Tibial nerve (tissue), 4 donors: ENCODE measurements at places on chromosomes 16 and 17. TPM values are rescaled to one million over a fixed set of nuclear protein-coding genes. Genes with fewer than 3 reads are reported as not detected.

The HS3ST4 gene
- total RNA-seq, result not detected

The CACNB1 gene
- 7.1 TPM for total RNA-seq

The SAMD14 gene
- 0.90 TPM for total RNA-seq

The TPSG1 gene
- not detected for total RNA-seq

The CNGB1 gene
- total RNA-seq, result not detected

The RGS11 gene
- total RNA-seq, result 20.8 TPM

GRCh38 chr17:19579192-19579761, 45.6 kb downstream of the SLC47A1 start:
- no peak for DNase-seq
- H3K27me3 ChIP-seq, result peaks cover 4% of the 10 kb centered on the region
- H3K36me3 ChIP-seq, result no peaks in the 10 kb centered on the region
- H3K27ac ChIP-seq, result peak overlapping the region; percentile 43
- H3K4me1 ChIP-seq, result peaks cover 7% of the 10 kb centered on the region

DNA sequence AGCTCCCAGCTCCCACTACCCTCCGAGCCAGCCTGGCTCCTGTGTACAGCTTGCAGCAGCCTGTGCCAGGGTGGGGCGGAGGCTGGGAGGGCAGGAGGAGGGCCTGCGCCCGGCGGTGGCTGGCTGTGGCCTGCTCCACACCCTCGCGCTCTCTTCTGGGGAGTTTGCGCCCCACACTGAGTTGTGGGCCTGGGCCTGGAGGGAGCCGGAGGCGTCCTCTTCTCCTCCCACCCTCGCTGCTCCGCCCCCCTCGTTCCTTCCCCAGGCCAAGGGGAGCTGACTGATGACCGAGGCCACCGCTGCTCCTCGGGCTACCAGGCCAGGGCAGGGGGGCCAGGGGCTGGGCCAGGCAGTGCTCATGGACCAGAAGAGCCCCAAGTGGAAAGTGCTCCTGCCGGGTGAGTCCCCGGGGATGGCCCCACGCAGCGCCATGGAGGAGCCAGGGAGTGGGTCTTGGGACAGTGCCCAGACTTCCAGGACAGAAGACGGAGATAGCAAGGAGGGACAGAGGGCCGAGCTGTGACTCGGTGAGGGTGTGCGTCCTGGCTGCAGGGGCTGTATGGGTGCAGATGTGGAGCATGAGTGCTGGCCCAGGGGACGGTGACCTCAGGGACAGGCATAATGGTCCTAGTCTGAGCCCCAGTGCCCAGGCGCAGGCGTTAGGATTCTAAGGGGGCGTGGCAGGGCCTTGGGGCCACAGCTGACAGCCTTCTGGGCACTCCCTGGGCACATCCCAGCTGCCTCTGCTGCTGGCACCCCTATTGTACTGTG, 242.1 kb upstream of the GSE1 start:
- peak overlapping the region; percentile 85 for H3K27ac ChIP-seq
- H3K4me3 ChIP-seq, result peak overlapping the region; percentile 25
- H3K4me1 ChIP-seq, result peaks cover 31% of the 10 kb centered on the region
- peak; percentile 31 for DNase-seq

DNA sequence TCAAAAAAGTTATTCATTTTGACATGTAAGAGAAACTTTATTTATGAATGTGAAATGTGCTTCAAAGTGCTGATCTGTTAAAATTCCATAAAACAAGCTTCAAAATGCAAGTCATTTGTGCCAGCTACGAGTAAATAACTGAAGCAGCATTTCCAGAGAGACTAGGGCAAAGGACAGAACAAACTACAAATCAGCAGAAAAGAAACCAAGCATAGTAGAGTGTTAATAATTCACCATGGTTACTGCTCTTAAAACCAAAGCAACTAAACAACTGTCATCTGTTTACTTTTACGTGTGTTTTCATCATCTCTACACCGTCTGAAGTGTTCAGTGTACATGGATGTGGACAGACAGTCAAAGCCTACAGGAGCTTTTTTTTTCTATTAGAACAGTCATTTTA, 1.6 kb upstream of the ASPA start:
- H3K4me1 ChIP-seq, result peaks cover 26% of the 10 kb centered on the region
- H3K27me3 ChIP-seq, result no peaks in the 10 kb centered on the region
- no peaks in the 10 kb centered on the region for H3K36me3 ChIP-seq
- peak overlapping the region; percentile 83 for H3K27ac ChIP-seq

DNA sequence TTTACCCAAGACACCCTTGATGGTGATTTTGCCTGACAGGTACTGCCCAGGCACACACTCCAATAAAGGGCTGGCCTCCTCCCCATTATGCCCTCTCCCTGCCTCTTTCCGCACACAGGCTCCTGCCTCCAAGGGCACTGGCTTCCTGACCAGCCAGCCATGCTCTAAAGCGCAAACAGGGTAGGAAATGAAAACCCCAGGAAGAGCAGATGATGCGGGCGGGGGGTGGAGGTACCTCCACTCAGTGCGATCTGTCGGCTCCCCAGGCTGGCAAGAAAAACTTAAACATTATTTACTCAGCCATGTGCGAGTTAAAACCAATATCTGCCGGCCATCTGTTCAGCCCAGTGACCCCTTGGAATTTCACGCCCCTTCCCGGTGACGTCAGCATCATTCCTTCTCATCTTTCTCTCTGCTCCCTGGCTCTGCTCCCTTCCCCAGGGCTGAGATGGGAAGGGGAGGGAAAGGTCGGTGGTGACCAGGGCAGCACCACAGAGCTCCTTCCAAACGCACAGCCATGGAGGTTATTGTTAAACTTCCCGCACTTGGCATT, 262.5 kb downstream of the CBLN1 start:
- H3K4me1 ChIP-seq, result no peaks in the 10 kb centered on the region
- H3K27me3 ChIP-seq, result no peaks in the 10 kb centered on the region
- DNase-seq, result no peak
- H3K4me3 ChIP-seq, result no peak overlapping the region

- peak overlapping the region; percentile 98 for H3K27ac ChIP-seq
- DNase-seq, result no peak
- no peaks in the 10 kb centered on the region for H3K36me3 ChIP-seq
- peaks cover 40% of the 10 kb centered on the region for H3K4me1 ChIP-seq
- H3K27me3 ChIP-seq, result no peaks in the 10 kb centered on the region
Observed at GRCh38 chr17:51258756-51259563, 889 bp downstream of the MBTD1 start.

- DNase-seq, result no peak
- no peaks in the 10 kb centered on the region for H3K27me3 ChIP-seq
- H3K4me1 ChIP-seq, result no peaks in the 10 kb centered on the region
- no peak overlapping the region for H3K27ac ChIP-seq
Observed at GRCh38 chr16:46828292-46828691, 2.7 kb downstream of the C16orf87 start.

DNA sequence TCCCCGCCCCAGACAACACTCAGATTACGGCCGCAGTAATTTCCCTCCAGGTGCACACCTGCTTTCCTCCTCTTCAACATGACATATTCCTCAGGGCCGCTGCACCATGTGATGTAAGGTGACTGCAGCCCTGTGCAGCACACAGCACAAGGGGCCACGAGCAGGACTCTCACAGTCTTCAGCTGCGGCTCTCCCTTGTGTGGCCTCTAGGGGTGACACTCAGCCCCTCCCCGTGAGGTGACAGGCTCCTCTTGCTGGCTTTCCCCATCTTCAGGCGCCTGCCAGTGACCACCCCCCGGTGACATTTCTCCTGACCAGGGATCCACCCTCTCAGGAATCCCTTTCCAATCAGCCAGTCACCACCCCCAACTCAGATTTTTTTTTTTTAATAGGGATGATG, 31.3 kb upstream of the ABCC3 start:
- no peak overlapping the region for H3K27ac ChIP-seq
- H3K36me3 ChIP-seq, result no peaks in the 10 kb centered on the region
- H3K27me3 ChIP-seq, result no peaks in the 10 kb centered on the region
- no peak overlapping the region for H3K4me3 ChIP-seq
- H3K4me1 ChIP-seq, result peaks cover 4% of the 10 kb centered on the region
- no peak for DNase-seq

DNA sequence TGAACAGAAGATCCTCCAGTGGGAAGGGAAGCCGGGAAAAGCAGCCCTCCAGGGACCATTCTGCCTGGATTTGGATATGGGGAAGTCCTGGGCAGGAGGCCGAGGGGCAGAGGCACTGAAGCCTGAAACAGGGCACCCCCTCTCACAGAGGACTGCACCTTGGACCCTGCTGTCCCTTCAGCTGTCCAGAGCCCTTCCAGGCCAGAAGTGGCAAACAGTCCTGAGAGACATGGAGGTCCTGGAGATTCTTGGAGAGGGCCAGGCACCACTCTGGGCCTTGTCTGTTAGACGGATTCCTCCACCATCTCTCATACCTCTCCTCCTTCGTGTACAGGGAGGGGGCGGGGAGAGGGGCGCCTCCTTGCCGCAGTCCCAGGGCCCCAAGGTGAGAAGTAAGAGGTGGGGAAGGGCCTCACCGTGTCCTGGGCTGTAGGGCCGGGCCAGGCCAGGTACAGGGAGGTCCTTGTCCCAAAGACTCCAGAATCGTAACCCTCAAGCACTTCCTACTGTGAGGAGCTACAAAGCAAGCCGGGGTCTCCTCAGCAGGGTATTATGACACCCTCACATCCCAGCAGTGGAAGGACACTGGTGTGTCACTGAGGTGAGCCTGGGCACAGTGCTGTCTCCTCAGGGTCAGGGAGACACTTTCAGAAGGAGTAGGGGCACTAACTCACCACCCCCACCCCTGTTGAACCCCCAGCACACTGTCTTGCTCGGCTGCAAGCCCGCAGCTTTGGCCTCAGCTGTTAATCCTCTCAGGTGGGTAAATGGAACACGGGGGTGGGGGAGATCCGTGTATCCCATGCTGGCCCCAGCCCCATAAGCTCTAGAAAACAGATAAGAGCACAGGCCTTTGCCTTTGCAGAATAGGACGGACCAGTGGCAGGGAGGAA, 16.6 kb upstream of the TBX2 start:
- H3K4me1 ChIP-seq, result peaks cover 11% of the 10 kb centered on the region
- H3K27ac ChIP-seq, result no peak overlapping the region
- no peaks in the 10 kb centered on the region for H3K36me3 ChIP-seq
- no peaks in the 10 kb centered on the region for H3K27me3 ChIP-seq
- H3K4me3 ChIP-seq, result no peak overlapping the region

- no peak overlapping the region for H3K27ac ChIP-seq
- no peak for DNase-seq
- H3K36me3 ChIP-seq, result peaks cover 83% of the 10 kb centered on the region
- no peak overlapping the region for H3K4me3 ChIP-seq
Observed at GRCh38 chr17:45096141-45096540, 35.0 kb downstream of the NMT1 start.

DNA sequence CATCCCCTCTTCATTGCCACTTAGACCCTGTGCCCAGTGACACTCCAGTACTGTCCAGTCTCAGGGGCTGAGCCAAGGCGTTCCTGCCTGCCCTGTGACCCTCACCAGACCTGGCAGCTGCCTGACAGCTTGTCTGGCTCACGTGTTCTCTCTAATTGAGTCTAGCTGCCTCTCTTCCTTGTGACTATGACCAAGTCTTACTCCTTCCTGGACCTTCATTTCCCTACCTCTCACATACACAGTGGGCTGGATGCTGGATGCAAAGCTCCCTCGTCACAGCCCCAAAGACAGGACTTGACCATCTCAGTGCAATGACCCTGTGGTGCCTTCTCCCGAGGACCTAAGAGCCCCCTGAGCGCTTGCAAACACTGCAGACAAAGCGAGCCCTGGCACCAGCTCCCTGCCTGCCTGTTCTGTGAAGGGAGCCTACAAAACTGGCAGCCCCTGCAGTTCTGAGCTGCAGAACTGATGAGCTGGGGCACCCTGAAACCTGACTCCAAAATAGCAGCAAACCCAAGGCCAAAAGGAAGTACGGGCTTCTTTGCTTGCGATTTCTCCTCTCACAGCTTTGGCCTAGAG, 1.7 kb downstream of the DEXI start:
- H3K4me1 ChIP-seq, result peaks cover 69% of the 10 kb centered on the region
- DNase-seq, result no peak
- H3K27ac ChIP-seq, result peak overlapping the region; percentile 88
- H3K4me3 ChIP-seq, result peak overlapping the region; percentile 90
- H3K27me3 ChIP-seq, result no peaks in the 10 kb centered on the region

GRCh38 chr17:27748360-27748825, 51.9 kb downstream of the NOS2 start:
- H3K4me3 ChIP-seq, result no peak overlapping the region
- DNase-seq, result no peak
- no peaks in the 10 kb centered on the region for H3K4me1 ChIP-seq
- H3K36me3 ChIP-seq, result no peaks in the 10 kb centered on the region
- no peaks in the 10 kb centered on the region for H3K27me3 ChIP-seq
- H3K27ac ChIP-seq, result no peak overlapping the region

GRCh38 chr17:73278465-73279453, 17.1 kb upstream of the CPSF4L start:
- H3K36me3 ChIP-seq, result no peaks in the 10 kb centered on the region
- peak overlapping the region; percentile 83 for H3K27ac ChIP-seq
- peaks cover 21% of the 10 kb centered on the region for H3K4me1 ChIP-seq

GRCh38 chr17:40378966-40379365, 14.4 kb upstream of the GJD3 start:
- H3K36me3 ChIP-seq, result no peaks in the 10 kb centered on the region
- H3K27me3 ChIP-seq, result no peaks in the 10 kb centered on the region
- no peak overlapping the region for H3K4me3 ChIP-seq
- no peak for DNase-seq

- no peaks in the 10 kb centered on the region for H3K36me3 ChIP-seq
- H3K27ac ChIP-seq, result no peak overlapping the region
- H3K27me3 ChIP-seq, result no peaks in the 10 kb centered on the region
- H3K4me3 ChIP-seq, result no peak overlapping the region
- DNase-seq, result no peak
Observed at GRCh38 chr16:19393226-19394111, 24.2 kb upstream of the TMC5 start.

DNA sequence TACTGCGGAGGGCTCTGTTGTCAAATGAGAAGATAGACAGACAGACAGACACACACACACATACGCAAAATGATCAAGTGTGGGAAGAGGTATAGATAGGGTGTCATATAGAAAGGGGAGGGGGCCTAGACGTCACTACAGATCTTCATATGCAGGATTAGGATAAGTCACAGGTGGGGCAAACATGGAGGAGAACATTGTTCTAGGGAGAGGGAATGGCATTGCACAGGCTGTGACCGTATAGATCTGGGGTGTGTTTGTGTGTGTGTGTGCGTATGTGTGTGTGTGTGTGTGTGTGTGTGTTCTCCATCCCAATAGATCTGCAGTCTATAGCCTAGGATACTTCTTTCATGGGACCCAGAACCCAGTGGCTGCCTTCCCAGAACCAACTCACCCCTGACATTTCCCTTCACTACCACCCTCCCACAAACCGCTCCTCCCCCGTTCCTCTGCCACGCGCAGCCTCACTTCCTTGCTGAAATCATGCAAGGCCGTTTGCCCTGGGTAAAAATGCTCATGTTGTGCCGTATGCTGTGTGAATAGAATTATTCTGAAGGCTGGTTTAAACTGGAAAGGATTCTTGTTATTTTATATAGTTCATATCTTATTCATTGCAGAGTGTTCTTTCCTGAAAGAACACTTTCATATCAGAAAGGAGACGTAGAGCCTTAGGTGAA, 50.5 kb upstream of the CCL1 start:
- peaks cover 9% of the 10 kb centered on the region for H3K27me3 ChIP-seq
- H3K36me3 ChIP-seq, result no peaks in the 10 kb centered on the region
- DNase-seq, result no peak
- H3K4me3 ChIP-seq, result no peak overlapping the region
